Activated CD4-positive, alpha-beta memory T cell treated with anti-CD3 and anti-CD28 coated beads for 36 hours (primary cell): ENCODE measurements at places on chromosomes 2 and 18.

DNA sequence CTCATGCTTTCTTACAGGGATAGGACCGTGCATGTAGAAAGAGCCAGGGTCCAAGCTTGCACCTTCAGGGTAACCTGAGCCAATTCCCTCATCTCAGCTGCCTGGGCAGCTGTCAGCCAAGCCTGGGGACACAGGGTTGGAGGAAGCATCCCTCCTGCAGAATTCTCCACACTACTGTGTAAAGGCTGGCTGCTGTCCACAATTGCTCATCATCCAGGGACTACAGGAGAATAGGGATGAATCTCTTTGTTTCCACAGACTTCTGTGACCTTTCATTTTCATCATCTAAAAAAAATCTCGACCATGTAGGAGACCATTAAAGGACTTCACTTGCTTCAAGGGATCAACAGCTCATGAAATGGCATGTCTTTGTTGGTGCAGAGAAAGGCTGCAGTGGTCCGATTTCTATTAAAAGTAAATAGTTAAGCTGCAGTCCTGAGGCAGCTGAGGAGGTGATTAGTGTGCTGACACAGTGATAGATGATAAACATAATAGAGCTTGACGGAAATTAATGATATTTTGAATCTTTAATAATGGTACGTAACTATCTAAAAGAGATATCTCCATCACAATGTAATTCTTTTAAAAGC is 74.4 kb upstream of the COPS8 start:
- no peak for DNase-seq

DNA sequence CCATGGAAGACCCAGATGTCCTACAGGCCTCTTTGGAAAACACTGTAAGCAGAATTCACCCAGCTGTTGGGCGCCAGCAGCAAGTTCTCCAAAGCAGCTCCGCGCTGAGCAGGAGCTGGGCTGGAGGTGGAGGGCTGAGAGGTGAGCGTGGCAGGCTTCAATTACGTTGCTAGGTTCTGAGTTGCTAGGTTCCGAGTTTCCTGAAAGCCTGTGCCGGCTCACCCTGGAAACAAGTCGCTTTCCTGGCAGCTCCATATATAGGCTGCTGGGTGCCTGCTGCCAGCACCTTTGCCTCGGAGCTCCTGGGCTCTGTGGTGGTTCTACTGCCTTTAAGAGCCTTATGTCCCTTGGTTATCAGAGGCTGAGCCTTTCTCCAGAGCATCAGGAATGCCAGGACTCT is 14.4 kb upstream of the EGR4 start:
- no peak for DNase-seq

GRCh38 chr2:7513834-7514233 is 596.6 kb downstream of the RNF144A start:
- DNase-seq, result no peak

DNA sequence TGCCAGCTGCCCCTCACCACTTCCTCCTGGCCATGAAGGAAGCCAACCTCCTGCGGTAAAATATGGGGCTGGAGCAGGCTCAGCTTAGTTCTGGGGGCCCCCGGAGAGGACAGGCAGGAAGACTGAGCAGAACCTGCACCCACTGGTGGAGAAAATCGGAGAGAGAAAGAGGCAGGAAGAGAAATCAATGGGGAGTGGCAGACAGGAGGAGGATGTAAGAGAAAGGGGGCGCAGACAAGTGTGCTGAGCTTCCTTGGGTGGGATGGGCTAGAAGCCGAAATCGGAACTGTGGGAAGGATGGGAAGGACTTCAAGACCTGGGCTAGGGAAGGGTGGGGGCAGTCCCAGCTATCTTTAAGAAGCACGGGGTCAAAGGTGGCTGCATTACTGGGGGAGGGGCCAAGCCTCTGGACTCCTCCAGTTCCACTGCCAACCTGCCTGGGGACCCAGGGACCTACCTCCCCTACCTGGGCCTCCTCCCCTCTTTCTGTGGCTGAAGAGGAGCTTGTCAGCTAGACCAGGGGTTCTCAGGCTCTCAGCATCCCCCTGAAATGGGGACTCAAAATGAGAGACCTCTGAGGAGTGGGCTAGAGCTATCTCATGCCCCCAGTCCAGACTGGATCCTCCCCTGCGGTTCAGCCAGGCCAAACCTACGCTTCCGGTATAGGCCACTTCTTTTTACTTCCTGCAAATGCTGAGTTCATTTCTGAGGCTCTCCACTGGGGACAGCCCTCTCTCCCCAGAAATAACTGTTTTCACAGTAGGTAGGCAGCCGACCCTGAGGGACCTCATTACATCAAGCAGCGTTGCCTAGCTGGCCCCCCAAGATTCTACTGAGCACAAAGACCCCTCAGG is 33.6 kb upstream of the B3GNT7 start:
- DNase-seq, result peak; percentile 28

DNA sequence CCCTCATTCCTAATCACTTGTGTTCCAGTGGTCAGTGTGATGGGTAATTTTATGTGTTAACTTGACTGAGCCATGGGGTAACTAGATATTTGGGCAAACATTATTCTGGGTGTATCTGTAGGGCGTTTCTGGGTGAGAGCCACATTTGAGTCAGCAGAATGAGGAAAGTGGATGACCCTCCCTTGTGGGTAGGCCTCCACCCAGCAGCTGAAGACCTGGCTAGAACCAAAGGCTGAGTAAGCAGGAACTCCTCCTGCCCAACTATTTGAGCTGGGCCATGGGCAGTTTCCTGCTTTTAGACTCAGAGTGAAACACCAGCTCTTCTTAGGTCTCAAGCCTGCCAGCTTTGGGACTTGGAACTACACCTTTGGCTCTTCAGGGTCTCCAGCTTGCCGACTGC is 141.8 kb downstream of the ACKR3 start:
- DNase-seq, result no peak

- no peak for DNase-seq
Measured at GRCh38 chr2:15990151-15991101, 50.1 kb downstream of the MYCN start.

- no peak for DNase-seq
Measured at GRCh38 chr2:220090050-220090449, 462.6 kb downstream of the SLC4A3 start.

DNA sequence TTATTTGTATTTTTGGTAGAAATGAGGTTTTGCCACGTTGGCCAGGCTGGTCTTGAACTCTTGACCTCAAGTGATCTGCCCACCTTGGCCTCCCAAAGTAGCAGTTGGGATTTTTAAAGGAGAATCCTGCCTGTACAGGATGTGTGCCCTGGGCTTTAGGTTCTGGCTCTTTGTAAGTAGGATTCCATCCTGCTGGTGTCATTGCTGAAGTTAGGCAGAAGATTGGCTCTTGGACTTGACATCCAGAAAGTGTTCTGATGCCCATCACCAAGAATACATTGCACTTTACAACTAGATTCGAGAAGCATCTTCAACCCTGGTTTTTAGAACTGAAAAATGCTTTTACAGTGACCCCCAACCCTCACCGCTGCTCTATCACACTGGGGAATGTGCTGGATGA is 4.4 kb upstream of the TWIST2 start:
- DNase-seq, result no peak

DNA sequence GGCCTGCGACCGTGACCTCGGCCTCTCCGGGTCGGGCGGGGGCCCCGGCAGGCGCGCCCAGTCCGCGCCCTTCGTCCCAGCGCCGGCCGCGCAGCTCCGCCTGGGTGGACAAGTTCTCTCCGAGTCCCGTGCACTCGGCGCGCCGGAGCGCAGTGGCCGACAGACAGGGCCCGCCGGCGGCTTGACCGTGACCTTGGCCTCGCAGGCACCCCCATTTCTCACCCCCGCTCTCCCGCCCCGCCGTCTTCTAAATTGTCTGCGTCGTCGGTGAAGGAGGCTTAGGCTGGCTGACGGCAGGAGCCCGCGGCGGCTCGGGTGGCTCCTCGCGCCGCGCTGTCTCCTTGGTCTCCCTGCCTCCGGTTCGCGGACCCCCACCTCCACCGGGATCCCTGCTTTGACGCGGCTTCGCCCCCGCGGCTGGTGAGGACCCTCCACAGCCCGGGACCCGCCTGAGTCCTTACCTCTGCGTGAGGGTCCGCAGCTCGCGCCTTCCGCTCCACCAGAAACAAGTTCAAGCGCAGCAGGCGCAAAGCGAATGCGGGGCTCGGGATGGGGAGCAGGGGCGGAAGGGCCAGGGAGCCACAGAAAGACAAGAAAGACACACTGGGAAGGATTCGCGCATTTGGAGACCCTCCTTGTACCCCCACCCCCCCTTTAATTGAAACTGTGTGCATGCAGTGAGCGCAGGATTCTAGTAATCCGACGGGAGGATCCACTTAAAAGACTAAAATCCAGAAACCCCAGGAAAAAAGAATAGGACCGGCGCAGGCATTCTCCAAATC is 4.0 kb downstream of the PTGR3 start:
- no peak for DNase-seq

GRCh38 chr2:127954857-127955256 is 69.1 kb upstream of the AMMECR1L start:
- DNase-seq, result no peak
